ENCODE measurements at places on chromosomes 6 and 20.
A peak's percentile ranks its signal among the peaks of the same experiment; 100 is the strongest.

GRCh38 chr6:165663377-165663735, 315 bp upstream of the PDE10A start:
- DNase-seq: peak; percentile 81

- DNase-seq: no peak
These were observed 156.8 kb downstream of the RCAN2 start for GRCh38 chr6:46334442-46334841.

DNA sequence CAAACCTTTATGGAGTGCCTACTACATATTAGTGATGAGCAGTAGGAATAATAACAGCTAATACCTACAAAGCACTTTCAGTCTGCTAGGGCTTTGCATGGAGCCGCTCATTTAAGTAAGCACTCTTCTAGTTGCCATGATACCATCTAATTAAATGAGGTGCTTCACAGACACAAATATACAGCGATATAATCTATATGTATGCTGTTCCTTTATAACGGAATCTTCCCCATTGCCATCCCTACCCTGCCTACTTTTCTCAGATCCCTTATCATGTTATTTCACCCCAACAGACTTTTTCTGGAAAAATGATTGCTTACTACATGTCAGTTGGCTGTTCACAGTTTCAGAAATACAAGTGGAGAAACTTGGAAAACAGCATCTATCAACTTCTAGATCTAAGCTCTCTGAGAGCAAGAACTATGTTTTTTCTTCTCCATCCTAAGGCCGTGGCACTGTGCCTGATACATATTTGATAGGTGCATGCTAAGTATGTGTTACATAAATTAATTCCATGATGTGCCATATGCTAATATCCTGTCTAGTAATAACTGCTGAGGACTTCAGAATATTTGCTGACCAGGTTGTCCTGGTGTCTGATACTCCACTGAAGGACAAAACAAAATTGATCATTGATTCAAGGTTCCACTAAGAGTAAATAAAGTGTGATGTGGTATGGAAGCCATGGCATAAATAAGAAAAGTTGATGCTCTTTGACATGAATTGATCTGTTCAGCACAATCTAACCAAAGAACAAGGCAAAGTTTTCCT, 124.6 kb downstream of the GMPR start:
- no peak for DNase-seq

- DNase-seq: no peak
These were observed 207.6 kb upstream of the MYLIP start for GRCh38 chr6:15921243-15921642.

GRCh38 chr6:128259730-128260685, 260.4 kb downstream of the PTPRK start:
- no peak for DNase-seq

DNA sequence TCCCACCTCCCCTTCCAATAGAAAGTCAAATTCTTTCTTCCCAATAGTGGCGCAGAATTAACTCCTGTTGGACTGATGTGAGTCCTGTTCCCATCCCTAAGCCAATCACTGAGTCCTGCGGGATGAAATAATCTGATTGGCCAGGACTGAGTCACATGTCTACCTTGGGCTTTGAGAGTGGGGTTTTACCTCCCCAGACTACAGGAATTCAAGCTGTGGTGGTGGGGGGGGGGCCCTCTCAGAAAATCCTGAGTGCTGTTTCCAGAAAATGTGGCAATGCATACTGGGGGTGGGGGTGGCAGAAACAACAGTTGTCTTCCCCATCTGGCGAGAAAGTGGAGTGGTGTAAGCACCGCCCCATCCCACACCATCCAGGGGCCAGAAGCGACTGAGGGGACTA, 65.7 kb downstream of the CTCFL start:
- DNase-seq: no peak

- DNase-seq: no peak
These were observed 165.2 kb downstream of the CLIC5 start for GRCh38 chr6:45850378-45851033.

DNA sequence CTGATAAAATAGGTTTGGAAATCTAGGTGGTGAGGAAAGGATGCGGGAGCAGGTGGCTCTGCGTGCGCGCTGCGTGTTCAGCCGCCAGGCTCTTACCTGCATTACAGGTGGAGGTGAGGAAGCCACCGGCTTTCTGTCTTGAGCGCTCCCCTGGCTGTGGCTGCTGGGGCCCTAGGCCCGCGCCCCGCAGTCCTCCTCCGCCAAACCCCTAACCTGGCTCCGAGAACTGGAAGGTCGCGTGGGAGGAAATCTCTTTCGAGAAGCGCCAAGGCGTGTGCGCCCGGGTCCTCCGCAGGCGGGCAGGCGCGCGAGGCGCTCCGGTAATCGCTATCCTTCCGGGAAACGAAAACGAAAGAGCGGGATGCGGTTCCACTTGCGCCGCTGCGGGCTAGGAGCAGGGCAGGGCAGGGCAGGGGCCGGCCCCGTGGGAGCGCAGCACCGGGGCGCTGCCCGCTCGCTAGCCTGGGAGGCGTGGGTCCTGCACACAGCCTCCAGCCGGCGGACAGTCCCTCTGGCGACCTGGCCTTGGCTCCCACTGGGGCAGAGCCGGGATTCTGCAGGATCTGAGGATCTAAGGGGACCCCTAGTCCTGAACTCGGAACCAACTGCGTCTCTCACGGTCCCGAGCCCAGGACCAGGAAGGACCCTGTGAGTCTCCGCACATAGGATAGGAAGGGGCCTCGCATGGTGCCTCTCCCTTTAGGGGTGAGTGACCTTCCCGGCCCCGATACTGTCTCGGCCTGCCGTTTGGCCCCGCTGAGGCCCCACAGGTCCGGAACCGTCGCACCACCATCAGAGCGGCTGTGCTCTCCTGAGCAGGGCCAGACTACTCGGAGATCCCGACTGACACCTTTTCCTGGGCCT, at the start of gene ETV7:
Gene ETV7 (minus strand): TSS at position 230 of the 864 bp plus-strand sequence. CDS start 128 bp downstream, at position 102.
- DNase-seq: peak; percentile 62

DNA sequence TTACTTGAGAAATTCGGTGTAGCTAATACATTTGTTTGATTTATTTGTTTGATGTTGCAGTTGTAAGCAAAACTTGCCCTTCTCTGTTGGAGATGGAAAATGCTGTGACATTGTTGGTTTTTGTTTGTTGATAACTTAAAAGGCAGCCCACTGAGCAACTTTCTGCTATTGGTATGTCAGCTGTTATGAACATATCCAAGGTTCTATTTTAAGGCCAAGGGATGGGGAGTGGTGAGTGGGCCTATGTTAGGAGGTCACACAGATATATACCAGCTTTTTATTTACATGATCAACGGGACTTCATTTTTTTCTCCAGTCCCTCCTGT, 5.7 kb downstream of the QKI start:
- no peak for DNase-seq

- DNase-seq: no peak
These were observed 4.6 kb upstream of the IER3 start for GRCh38 chr6:30748851-30749540.

DNA sequence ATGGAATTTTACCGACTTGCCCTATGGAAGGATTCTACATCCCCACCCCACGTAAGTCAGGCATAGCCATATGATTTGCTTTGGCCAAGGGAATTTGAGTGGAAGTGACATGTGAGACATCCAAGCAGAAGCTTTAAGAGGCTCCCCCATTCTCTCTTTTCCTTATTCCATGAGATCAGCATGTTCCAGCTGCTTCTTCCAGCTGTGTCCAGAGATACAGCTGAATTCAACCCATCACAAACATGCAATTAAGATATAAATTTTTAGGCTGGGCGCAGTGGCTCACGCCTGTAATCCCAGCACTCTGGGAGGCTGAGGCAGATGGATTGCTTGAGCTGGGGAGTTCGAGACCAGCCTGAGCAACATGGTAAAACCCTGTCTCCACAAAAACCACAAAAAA, 16.0 kb upstream of the YWHAB start:
- no peak for DNase-seq

GRCh38 chr6:119497988-119498727, 148.6 kb upstream of the MAN1A1 start:
- DNase-seq: no peak

- DNase-seq: peak; percentile 23
These were observed 6.7 kb downstream of the DLGAP4 start for GRCh38 chr20:36312724-36313441.

DNA sequence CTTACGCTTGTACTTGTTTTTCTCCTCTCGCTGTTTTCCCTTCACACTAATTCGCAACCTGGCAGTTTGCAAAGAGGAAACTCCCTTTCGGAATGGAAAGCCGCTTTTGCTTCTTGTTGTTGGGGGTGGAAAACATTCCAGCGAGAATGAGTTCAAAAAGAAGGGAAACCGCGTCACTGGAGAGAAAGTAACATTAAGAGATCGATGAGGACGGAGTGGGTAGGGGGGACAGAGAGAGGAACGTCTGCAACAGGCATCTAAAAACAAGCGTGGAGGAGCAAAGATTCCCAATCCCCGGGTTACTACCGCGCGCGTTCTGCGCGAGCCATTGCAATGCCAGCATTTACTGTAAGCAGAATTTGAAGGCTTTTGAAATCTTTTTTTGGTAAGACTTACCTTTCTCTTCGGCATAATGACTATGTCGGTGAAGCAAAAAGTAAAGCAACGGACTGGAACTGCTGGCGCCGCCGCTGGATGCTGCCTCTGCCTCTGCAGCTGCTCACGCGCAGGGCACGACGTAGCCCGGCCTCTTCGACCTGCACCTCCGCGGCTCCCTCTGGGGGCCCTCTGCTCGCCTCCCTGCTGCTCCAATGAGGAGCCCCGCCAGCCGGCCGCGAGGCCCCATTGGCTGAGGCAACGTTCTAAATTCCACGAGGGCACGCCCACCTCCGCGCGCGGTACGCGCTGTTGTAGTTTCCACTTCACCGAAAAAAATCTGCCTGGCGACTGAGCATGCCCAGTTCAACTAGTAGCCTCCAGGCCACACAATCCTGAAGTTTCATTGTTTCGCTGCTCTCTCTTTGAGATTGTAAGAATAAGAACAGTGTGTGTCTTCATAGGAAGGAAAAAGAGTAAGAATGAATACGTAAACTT, at the start of gene HMGN3:
Gene HMGN3 (minus strand): TSS at position 533 of the 873 bp plus-strand sequence.
- DNase-seq: peak; percentile 94

- no peak for DNase-seq
These were observed 195.8 kb downstream of the HAO1 start for GRCh38 chr20:7744411-7744810.

DNA sequence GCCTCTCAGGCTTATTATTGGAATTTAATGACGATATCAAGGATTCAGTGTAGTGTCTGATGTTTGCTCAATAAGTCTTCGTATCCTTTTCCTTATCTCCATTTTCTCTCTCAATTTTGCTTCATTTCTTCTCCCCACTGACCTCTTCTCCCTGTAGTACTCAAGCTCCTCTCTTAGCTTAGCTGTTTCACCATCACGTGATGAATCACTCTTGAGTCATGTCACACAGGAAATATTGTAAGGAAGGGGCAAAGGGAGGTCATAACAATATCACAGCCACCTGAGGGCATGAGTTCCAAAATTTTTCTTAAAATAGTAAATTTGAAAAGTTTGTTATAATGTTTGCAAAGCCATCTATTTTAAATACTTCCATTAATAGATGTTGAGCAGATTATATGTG, 392.2 kb upstream of the MARCKS start:
- DNase-seq: no peak

- DNase-seq: no peak
These were observed 147.2 kb upstream of the GGTLC1 start for GRCh38 chr20:24135781-24136180.

- DNase-seq: no peak
These were observed 8.5 kb upstream of the EDN3 start for GRCh38 chr20:59291740-59292383.

- DNase-seq: no peak
These were observed 22.2 kb downstream of the RREB1 start for GRCh38 chr6:7129784-7130569.

GRCh38 chr20:44572551-44573500, 9.6 kb upstream of the PKIG start:
- no peak for DNase-seq

DNA sequence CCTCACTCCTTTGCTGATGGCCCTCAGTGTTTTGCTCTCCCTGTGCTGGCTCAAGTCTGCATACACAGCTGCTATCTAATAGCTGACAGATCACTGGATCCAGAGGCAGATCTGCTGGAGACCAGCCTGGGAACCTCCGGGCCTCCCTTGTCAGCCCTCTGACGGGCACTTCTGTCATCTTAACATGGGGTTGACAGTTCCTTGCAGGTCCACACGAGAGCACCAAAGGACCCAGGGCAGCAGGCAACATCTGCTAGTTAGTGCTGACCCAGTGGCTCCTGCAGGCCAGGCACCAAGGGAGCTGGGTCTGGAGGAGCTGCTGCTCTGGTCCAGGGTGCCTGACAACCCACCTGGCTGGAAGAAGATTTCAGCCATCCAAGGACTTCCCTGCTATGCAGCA, 208.1 kb downstream of the UST start:
- DNase-seq: no peak

DNA sequence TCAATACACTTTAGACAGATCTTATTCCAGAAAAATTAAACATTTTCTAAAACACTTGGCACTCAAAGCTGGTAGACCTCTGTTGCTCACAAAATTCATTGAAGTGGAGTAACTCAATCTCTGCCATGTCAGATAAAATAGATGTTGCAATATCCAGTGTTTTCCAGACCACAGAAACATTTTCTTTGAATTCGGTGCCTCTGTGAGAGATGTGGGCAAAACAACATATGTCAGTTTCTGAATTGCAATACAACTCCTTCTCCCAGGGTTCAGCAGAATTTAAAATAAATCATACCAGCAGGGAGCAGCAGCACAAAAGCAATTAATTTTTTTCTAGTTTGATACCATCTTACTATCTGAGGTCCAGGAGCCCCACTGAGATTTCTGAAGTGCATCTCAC, 11.3 kb upstream of the PKHD1 start:
- DNase-seq: no peak

DNA sequence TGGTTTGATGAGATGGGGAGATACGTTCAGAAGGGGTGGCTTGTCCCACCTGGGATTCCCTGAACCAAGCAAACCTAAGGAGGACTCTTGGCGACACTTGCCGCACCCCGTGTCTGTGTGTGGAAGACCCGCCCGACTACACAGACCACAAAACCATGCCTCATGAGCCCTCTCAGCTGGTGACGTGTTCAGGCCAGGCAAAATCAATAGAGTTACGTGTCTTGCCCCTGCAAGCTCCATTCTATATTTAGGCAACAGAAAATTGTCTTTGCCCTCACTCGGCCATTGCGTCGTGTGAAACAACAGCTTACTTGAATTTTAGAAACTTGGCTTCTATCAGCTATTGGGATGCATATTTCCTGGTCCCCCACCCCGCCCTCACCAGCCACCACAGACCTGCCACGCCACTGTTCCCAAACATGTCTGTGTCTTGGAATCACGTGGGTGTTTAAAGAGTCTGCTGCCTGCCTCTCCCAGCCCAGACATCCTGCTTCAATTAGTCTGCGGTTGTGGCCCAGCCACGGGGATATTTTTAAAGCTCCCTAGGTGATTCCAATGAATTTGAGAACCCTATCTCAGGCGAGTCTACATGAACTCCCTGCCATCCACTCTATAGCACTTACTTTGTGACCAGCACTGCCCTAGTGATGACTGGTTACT, 279.2 kb upstream of the EXOC2 start:
- DNase-seq: no peak

All from right forelimb (tissue), 1 donor.